Neural crest cell (in vitro differentiated cells): ENCODE measurements at places on chromosomes 4 and X. TPM values are rescaled to one million over a fixed set of nuclear protein-coding genes. Genes with fewer than 3 reads are reported as not detected.

The RXFP1 gene
- total RNA-seq = not detected in 2 replicates

The GPR34 gene
- not detected in 2 replicates for total RNA-seq

The PDCL2 gene
- not detected in 2 replicates for total RNA-seq

GRCh38 chr4:8727546-8728510 lies 135.3 kb downstream of the CPZ start:
- H3K4me1 ChIP-seq = no peaks in the 10 kb centered on the region
- H3K36me3 ChIP-seq = no peaks in the 10 kb centered on the region
- H3K4me3 ChIP-seq = no peak overlapping the region
- H3K27ac ChIP-seq = no peak overlapping the region

- no peak for DNase-seq
- no peak overlapping the region for H3K4me3 ChIP-seq
- no peaks in the 10 kb centered on the region for H3K27me3 ChIP-seq
- peaks cover 4% of the 10 kb centered on the region for H3K4me1 ChIP-seq
- H3K36me3 ChIP-seq = peaks cover 14% of the 10 kb centered on the region
- no peak overlapping the region for H3K27ac ChIP-seq
Measured at GRCh38 chr4:87209696-87210095, 10.7 kb downstream of the KLHL8 start.

DNA sequence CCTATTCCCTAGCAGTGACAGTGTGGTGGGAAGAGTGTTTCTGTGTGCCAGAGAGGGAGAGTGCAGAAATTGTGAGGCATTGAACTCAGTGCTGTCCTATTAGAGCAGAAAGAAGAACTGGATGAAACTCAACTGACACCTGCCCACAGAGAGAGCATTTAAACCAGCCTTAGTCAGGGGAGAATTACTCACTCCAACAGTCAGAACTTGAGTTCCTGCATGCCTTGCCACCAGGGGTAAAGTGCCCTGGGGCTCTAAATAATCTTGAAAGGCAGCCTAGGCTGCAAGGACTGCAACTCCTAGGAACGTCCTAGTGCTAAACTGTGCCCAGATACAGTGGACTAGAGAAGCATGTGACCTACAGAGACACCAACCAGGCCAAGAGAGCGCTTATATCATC lies 12.8 kb downstream of the CYSLTR1 start:
- no peaks in the 10 kb centered on the region for H3K4me1 ChIP-seq
- H3K27ac ChIP-seq = no peak overlapping the region
- no peak overlapping the region for H3K4me3 ChIP-seq
- no peaks in the 10 kb centered on the region for H3K36me3 ChIP-seq
- DNase-seq = no peak
